ENCODE measurements at places on chromosomes 1 and 21. TPM values are rescaled to one million over a fixed set of nuclear protein-coding genes. Genes with fewer than 3 reads are reported as not detected.

TNNT2 gene
- 9.7 TPM for total RNA-seq

KPNA6 gene
- 22.6 TPM for total RNA-seq

CA6 gene
- total RNA-seq: 4.8 TPM

DNA sequence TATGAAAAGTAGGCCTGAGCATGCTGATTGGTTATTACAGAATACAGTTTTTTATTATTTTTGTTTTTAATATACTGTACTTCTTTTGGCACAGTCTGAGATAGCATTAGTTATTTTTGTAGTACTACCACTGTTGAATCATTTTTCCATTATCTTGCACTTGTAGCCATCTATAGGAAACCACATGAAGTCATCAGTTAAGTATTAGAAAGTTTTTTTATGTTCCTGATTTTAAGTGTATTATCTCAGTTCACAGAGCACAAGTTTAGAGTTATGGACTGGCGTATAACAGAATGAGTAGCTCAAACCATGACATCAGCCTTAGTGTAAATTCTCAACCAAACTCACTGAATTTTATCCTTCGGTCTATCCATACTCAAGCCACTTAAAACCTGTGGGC, 22.8 kb downstream of the DHX9 start:
- DNase-seq: no peak

- no peak for DNase-seq
Observed at GRCh38 chr21:42556960-42557359, 43.3 kb downstream of the SLC37A1 start.
